ENCODE measurements at places on chromosomes 6 and 20.
A peak's percentile ranks its signal among the peaks of the same experiment; 100 is the strongest.

- no peak for DNase-seq
Observed at GRCh38 chr6:96923871-96924493, 546 bp upstream of the KLHL32 start.

DNA sequence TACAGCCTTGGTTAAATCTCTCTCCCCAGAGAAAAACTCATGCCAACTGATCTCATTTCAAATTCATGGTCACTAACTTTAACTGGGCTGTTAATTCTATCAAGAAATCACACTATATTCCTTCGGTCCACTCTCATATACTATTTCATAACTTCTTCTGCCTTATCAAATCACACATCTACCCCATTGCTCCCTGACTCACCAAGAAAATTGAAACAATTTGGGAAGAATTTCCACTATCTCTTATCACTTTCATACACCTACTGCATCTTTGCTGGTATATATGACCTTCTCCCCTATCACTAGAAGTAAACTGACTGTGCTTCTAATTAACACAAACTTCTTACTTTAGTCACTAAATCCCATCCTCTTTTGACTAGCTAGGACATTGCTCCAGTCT is 102.3 kb downstream of the FILIP1 start:
- no peak for DNase-seq

DNA sequence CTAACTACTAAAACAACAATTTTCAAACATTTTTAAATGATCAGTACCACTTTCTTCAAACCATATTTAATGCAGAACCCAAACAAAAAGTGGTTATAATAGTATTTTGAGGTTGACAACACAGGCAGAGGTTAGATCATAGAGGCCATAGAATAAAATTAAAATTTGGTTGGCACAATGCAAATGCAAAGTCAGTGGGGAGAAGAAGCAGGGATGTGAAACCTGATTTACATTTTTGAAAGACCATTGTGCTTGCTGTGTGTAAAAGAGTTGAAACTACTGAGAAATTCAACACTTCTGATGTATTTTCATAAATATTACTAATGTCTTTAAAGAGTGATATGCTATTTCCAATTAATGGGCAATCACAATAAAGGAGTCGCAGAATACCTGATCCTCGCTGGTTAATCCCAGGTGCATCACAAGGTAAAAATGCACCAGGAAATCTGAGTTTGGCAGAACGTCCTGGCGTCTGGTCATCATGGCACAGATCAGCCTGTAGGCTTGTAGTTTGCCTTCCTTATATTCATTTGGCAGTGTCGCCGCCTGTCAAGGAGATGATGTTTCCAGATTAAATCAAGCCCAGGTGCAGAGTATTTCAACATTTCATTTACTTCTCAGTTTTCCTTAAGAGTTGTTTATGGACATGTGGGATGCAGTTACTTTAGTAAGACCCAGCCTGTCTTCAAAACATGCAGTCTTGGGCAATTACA is 141.2 kb downstream of the RALGAPA2 start:
- DNase-seq, result no peak

- no peak for DNase-seq
Observed at GRCh38 chr6:154555073-154555677, 44.7 kb upstream of the CNKSR3 start.

GRCh38 chr6:90294989-90295853 is 1.4 kb downstream of the BACH2 start:
- DNase-seq, result peak; percentile 20

DNA sequence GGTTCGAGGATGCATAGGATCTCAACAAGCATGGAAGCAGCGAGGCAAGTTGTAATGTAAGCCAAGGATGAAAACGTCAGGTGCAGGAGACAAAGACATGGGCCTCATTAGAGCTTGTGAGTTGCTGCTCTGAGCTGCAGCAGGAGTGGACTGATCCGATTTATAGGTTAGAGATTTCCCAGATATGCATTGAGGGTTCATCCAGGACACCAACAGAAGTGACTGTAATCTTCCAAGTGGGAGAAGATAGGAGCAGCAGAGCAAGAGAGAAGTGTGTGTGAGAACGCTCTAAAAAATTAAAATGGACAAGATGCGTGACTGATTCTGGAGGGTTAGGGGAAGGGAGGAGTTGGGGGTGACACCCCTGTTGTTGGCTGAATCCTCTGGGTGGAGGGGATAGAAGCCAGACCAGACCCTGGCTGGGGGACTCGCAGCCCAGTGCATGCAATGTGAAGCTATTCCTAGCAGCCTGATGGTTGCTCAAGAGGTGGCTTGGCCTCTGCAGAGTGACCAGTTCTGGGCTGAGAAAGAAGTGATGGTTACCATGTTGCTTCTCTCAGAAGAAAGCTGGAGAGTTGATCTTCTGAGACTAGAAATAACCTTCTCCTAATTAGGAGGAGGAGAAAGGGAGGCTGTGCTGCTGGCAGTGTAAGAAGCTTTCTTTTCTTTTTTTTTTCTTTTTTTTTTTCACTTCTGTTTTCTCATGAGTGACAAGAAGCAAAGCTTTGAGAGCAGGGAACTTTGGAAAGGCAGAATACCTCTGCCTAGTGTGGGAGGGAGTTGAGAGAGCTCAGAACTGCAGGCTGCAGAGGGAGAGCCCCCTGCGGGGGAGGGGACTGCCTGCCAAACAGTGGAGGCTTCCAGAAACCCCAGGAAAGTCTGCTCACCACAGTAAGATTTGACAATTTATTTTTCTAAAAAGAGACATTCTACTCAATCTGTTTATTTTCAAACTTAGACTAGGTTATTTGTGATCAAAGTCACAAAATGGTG is 116.9 kb downstream of the SLX4IP start:
- no peak for DNase-seq

GRCh38 chr20:58127701-58128111 is 100.7 kb downstream of the ANKRD60 start:
- DNase-seq, result no peak

- DNase-seq, result no peak
Observed at GRCh38 chr6:115976321-115976870, 84.3 kb downstream of the FRK start.

GRCh38 chr20:62558779-62559178 is 83.0 kb upstream of the GATA5 start:
- no peak for DNase-seq

GRCh38 chr6:17012421-17013225 is 89.2 kb upstream of the STMND1 start:
- no peak for DNase-seq

DNA sequence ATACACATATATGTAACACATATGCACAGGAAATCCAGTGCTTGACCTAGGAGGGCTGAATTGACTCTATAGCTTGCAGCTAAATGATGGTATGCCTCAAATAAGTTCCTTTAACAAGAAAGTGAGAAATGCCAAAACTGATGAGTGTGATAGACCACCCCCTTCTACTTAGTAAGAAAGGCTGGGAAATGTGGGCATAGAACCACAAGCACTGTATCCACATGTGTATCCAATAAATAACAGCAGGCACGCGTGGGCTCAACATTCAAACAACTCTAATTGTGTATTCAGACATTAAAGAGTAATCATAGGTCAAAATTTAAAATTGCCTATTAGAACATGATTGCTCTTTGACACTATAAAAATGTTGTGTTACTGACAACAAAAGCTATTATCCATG is 54.1 kb downstream of the FAM83B start:
- DNase-seq, result no peak

DNA sequence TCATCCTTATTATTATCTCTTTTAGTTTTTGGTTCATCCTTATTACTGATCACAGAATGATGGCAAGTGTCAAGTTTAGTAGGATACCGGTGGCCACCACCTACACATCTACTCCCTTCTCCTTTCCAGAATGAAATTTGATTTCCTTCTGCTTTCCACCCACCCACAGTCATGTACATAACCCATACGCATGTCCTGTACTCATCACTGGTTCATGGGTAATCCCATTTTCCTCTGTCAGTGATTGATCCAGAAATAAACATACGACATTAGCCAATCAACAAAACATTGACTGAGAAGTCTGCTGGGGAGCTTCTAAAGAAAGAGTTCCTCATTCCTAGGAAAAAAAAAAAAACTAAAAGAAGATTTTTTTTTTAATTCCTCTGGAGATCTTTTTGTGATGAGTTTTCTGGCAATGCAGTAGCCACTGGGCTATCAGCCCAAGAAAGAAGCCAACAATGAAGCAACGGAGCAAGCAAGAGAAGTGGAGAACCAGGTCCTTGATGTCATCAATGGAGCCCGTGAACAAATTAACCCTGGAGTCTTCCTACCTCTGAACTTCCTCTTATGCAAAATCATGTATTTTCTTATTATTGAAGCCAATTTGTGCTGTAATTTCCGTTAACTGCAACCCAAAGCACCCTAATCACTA is 127.8 kb downstream of the TASP1 start:
- DNase-seq, result no peak

DNA sequence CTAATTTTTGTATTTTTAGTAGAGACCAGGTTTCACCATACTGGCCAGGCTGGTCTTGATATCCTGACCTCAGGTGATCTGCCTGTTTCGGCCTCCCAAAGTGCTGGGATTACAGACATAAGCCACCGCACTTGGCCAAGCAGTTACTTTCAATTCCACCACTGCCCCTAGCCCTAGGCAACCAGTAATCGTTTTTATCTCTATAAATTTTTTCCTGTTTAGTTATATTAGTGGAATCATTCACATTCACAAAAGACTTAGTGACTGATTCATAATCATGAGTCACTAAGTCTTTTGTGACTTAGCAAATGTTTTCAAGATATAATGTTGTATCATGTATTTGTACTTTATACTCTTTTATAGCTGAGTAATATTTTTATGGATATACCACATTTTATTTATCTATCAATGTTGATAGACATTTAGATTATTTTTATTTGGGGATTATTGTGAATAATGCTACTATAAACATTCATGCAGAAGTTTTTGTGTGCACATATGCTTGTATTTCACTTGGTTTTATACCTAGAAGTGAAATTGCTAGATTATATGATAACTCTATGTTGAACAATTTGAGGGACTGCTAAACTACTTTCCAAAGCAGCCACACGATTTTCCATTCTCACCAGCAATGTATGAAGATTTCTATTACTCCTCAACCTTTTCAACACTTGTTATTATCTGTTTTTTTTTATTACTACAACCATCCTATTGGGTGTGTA is 421.4 kb upstream of the ID4 start:
- DNase-seq, result no peak

GRCh38 chr20:6007094-6007528 is 46.7 kb downstream of the LRRN4 start:
- no peak for DNase-seq

GRCh38 chr6:135114355-135115145 is 59.9 kb upstream of the HBS1L start:
- no peak for DNase-seq

DNA sequence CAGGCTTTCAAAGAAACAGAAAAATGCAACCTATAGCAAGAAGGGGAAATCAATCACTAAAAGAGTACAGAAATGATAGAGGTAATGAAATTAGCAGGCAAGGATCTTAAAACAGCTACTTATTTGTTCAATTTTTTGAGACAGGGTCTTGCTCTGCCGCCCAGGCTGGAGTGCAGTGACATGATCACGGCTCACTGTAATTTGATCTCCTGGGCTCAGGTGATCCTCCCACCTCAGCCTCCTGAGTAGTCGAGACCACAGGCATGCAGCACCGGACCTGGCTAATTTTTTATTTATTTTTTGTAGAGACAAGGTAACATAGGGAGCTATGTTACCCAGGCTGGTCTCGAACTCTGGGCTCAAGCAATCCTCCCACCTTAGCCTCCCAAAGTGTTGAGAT is 21.6 kb downstream of the TFB1M start:
- DNase-seq, result no peak

DNA sequence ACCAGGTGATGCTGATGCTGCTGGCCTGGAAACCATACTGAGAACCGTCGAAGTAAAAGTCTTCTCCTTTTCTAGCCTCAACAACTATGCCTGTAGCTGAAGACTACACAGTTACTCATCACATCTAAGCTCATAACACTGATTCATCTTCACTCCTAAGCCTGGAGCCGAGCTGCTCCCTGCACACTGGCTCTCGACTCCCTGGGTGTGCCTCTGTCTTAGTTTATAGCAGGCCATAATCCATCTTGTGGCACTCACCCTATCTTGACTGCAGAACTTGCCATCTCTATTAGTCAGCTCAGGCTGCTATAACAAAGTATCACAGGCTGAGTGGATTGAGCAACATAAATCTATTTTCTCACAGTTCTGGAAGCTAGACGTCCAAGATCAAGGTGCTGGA is 191.0 kb downstream of the UNC5CL start:
- no peak for DNase-seq
